ENCODE measurements at places on chromosomes 2 and 18. TPM values are rescaled to one million over a fixed set of nuclear protein-coding genes. Genes with fewer than 3 reads are reported as not detected.

NCKAP5 gene
- 0.30 TPM for total RNA-seq

PROC gene
- not detected for total RNA-seq

ZC3H6 gene
- 7.0 TPM for total RNA-seq

SERPINB11 gene
- not detected for total RNA-seq

CCDC68 gene
- 6.6 TPM for total RNA-seq

MBOAT2 gene
- total RNA-seq, result 16.8 TPM

KCNK3 gene
- total RNA-seq, result 0.71 TPM

TUBB8B gene
- 0.57 TPM for total RNA-seq

DNA sequence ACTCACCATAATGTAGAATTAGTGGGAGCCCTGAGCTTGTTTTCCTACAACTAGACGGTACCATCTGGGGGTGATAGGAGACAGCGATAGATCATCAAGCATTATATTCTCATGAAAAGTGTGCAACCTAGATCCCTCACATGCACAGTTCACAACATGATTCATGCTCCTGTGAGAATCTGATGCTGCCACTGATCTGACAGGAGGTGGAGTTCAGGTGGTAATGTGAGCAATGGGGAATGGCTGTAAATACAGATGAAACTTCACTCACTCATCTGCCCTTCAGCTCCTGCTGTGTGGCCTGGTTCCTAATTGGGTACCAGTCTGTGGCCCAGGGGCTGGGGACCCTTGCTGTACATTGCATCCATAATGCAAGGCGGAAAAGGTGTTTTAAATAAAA, 60.7 kb downstream of the USP34 start:
- no peak for DNase-seq

GRCh38 chr2:191187105-191187829, 36.5 kb upstream of the STAT4 start:
- no peak for DNase-seq

DNA sequence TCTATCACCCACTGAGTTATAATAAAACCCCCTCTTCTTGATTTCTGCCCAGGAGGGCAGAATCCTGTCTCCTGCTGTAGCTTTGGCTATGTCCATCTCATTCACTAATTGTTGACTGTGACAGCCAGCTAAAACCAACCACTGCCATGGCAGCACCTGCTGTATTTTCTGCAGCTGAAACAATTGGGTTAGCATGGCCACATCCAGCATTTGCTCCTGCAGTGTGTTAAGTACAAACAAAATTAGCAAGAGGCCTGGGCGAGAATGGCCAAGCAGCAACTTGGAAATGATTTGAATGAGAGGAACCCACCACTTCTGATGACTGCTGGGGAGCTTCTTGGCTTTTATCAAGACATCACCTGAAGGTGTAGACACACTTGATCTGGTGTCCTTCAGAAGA, 89.4 kb upstream of the LRRTM1 start:
- no peak for DNase-seq

DNA sequence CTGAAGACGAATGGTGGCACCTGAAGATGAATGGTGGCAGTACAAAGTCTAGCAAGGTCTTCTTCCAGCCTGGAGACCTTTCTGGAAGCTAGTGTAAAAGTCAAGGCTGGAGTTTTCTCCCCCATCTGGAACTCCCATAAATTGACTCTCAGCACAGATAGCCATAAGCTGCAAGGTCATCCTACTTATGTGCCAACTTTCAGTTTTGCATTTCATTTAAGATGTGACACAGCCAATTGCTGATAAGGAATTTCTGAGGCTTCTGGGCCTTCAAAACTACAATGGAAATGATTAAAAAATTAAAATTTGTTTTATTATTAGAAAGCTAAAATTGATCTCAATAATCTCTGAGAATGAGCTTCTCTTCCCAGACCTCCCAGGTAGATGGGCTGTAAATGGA, 10.2 kb downstream of the XDH start:
- DNase-seq, result no peak

GRCh38 chr2:85672456-85672855, 4.5 kb upstream of the SFTPB start:
- DNase-seq, result no peak

GRCh38 chr2:37645362-37645761, 26.1 kb downstream of the CDC42EP3 start:
- DNase-seq, result no peak

- no peak for DNase-seq
These were observed 41.5 kb upstream of the CHST9 start for GRCh38 chr18:27226556-27227075.

GRCh38 chr2:10132596-10132995, 10.1 kb downstream of the RRM2 start:
- no peak for DNase-seq

DNA sequence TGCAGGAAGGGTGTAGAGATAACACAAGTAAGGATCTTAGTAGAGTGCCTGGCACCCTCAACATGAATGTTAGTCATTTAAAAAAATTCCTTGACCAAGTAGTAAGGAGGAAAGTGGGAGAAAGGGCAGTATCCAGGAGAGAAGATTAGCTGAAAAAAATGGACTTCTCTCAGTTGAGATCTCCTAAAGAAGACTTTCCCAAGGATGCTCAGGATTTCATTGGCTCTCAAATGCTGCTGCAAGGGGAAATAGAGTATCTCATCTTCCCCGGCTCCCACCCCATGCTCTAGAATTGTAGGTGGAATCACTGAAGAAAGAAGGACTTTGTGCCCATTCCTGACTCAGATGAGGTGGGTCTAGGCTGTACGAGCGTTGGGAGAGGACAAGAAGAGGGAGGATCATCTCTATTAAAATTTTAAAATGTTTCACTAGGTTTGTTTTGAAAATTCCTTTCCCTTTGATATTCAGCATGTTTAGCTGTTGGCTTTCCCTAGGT, 231.1 kb downstream of the MYCN start:
- DNase-seq, result no peak

DNA sequence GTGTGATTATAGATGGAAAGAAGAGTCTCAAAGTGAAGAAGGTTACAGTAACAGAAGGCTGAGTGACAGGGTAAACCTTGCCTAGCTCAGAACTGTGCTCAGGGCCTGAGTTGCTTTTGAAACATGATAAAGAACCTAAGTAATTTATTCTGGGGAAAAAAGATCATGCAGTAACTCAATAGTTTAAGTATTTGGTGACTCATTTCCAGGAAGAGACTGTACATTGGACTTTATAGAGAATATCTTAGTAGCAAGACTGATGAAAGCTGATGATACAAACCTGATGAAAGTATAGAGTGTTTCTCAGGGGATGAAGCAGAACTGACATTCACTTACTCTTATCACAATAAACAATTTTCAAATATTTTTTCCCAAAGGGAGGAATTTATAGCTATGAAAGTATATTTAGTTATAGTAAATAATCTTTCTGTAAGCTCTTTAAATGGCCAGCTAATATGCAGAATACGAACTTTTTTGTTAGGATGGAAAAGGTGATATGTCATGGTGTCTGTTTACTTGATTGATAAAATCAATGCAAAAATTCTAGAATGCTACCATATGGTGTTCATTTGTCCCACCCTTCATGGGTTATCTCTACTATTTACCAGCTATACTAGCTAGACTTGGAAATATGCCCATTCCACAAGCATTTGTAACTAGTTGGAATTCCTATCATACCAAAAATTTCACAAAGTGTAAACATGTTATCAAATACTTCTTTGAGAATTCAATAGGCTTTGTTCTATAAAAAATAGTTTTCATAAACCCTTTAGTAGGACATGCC, 1265.5 kb upstream of the ACVR2A start:
- DNase-seq, result no peak

- DNase-seq, result no peak
These were observed 176.2 kb downstream of the FSHR start for GRCh38 chr2:48978131-48978530.

- DNase-seq, result no peak
These were observed 11.1 kb downstream of the AQP4 start for GRCh38 chr18:26854292-26854881.

DNA sequence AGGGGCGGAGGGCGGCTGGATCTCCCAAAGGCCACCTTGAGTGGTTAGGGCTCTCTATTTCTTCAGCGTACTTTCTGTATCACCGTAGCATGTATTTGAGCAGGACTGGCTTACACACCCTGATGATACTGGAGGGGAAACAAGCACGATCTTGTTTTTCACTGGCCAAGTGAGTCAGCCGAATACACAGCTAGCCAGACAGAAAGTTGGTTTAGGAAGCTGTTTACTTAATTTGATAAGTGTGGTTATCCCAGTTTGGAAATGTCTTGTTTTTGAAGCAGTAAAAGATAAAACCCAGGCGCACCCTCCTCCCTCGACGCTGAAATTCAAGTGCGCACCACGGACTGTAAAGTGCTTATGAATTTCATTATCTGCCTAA, 582 bp downstream of the RIOK3 start:
- DNase-seq, result no peak

DNA sequence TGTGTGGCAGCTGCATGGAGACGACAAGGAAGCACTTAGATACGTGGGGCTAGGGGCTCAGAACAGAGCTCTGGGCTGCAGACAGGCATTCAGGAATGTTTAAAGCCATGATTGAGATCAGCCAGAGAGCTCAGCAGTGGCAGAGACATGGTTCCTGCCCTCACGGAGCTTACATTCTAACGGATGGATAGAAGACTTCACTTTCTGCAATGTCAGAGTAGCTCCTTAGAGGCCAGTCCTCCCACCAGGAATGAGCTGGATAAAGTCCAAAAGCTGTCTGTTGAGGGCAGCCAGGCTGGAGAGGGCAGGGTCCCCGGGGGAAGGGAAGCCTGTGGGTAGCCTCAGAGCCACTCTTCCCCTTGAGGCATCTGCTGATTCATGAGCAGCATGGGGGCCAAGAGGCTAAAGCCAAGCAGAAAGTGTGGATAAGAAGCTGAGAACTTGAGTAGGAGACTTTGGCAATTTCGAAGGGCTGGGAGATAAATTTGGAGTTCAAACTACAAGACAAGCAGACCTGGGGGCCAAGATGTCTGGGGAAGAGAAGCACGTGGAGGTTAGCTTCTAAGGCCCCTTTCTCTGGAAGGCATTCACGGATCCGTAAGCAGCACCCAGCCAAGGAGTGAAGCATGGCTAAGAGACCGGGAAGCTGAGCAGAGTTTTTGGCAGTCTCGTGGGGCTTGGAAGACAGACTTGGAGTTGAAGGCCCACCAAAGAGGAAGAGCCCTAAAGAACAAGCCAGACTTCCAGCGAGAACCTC, 9.7 kb upstream of the CIB4 start:
- DNase-seq, result no peak

GRCh38 chr2:101811226-101812015, 113.9 kb downstream of the MAP4K4 start:
- no peak for DNase-seq

GRCh38 chr2:11967946-11968465, 221.6 kb downstream of the LPIN1 start:
- no peak for DNase-seq

GRCh38 chr2:20452551-20452950, 5.7 kb downstream of the RHOB start:
- DNase-seq, result no peak

DNA sequence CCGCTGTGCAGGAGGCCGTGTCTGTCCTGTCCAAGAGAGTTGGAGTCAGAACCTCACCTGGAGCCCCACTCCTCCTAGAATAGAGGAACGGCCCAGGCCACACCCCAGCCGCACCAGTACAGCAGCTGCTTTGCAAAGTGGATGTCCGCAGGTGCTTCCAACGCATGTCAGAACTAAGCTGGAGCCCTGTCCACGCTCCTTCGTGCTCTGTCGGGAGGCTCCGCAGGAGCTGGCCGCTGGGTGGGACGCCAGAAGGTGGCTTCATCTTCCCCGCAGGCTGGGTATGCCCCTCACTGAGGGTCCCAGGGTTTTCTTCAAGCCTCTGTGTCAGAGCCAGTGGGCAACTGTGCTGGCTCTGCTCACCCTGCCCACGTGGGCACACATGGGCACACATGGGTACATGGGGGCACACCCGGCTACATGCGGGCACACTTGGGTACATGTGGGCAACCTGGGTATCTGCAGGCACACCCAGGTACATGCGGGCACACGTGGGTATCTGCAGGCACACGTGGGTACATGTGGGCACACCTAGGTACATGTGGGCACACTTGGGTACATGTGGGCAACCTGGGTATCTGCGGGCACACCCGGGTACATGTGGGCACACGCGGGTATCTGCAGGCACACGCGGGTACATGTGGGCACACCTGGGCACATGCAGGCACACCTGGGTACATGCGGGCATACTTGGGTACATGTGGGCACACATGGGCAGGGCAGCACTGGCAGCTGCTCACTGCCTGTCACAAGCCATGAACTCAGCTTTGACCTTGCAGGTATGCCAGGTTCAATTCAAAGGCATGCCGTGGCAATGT, 67.1 kb upstream of the CTDP1 start:
- no peak for DNase-seq

DNA sequence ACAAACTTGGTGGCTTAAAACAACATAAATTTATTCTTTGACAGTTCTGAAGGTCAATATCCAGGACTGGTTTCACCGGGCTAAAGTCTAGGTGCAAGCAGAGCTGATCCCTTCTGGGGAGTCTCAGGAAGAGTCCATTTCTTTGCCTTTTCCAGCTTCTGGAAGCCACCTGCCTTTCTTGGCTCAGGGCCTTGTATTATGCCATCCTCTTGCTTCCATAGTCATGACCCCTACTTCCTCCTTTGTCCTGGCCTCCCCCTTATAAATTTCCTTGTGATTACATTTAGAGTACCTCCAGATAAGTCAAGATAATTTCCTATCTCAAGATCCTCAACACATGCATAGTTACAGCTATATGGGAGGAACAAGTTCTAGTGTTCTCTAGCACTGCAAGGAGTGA, 1089.5 kb downstream of the LRP1B start:
- DNase-seq, result no peak

DNA sequence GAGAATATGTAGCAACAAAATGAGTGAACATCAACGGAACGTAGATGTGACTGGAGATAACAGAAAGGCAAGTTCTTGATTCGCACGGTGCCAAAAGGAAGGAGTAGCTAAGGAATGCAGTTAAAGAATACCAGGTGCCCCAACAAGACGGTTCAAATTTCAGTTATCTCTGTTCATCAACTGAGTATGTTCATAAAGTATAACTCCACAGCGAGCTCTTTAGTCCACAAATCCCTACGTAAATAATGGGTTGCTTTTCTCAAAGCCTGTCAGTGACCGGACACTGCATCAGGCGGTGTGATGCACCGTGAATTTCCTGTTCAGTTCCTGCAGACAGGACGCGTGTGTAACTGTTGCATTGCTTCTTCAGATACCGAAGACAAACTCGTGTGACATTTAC, 91.8 kb downstream of the NOL10 start:
- no peak for DNase-seq

- no peak for DNase-seq
These were observed 58.3 kb downstream of the SMIM21 start for GRCh38 chr18:75369026-75369721.

DNA sequence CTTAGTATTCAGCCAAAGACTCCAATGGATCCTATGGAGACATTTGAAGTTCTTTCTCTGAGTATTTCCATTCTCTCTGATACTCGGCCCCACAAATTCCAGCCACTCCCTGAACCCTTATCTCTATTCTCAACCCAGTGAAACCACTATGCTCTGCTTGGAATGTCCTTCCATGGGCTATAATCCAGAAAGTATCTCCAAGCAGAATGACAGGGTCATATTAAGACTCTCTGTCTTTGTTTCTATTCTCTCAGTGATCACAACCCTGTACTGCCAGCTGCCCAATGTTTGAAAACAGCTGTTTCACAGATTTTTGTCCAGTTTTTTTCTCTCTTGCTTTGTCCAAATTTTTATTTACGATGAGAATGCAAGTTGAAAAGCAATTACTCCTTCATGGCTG, 21.9 kb downstream of the CHMP3 start:
- no peak for DNase-seq

Measured in HCT116 (cell line).